Hindlimb muscle (tissue), 1 donor: ENCODE measurements at places on chromosomes 3 and 15.

- DNase-seq, result peak; percentile 52
Measured at GRCh38 chr3:133547432-133548041, 25.9 kb upstream of the CDV3 start.

DNA sequence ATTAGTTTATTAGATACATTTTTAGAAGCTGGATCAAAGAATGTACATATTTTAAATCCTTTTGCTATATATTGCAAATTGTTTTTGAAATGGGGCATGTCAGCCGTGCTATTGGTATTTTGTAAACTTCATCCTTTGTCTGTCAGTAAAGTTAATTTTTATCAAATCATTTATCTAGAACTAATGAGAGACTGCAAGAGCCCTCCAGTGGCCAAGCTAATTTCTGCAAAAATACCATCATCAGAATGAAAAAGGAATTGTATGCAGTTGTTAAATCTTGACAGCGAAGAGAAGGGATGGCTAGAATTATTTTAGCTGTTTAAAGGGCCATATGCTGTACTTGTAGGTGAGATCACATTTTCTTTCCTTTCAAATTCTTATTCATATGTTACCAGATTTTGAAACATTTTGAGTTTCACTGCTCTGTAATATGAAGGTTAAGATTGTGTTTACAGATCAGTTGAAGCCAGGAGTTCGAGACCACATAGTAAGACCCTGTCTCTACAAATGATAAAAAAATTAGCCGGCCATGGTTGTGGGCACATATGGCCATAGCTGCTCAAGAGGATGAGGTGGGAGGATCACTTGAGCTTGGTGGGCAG lies 8.1 kb upstream of the CLDN11 start:
- no peak for DNase-seq

GRCh38 chr3:69986419-69986818 lies 13.1 kb upstream of the SAMMSON start:
- DNase-seq, result no peak

GRCh38 chr3:13019243-13020095 lies 53.8 kb downstream of the IQSEC1 start:
- DNase-seq, result peak; percentile 88

GRCh38 chr15:58432401-58432800 lies 610 bp downstream of the LIPC start:
- no peak for DNase-seq

GRCh38 chr15:68930268-68931022 lies at the start of gene SPESP1:
Gene SPESP1 (plus strand): TSS chr15:68930525. CDS start chr15:68930654, 129 bp downstream.
- DNase-seq, result peak; percentile 62

GRCh38 chr3:170367797-170368196 lies 10.3 kb downstream of the SKIL start:
- DNase-seq, result no peak

DNA sequence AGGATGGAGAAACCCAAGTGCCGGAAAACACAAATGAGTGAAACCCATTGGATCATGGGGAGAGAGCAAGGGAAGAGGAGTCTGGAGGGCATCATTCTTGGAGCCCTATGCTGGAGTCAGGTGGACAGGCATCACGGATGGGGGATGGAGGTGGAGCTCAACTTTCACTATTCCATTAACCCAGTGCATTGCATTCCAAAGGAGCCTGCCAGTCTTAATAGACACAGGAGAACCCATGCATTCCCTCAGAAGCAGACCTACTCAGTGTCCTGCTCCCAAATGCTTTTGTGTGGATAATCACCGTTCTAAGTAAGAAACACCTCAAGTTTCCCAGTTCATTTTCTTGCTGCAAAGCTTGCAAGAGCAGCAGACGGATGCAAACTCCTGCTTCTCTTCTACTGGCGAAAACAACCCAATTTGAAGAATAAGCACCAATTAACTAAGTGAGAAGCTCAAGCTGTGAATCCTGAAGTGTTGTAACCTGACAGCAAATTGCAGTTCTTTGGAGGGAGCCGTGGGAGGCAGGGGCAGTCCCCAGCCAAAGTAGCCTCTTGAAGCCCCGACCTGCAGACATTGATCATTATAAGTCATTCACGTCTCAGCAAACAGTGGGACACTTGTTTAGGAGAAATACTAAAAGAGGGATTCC lies 25.3 kb downstream of the SEMA5B start:
- no peak for DNase-seq

- no peak for DNase-seq
Measured at GRCh38 chr3:5330152-5330810, 142.8 kb downstream of the EDEM1 start.

DNA sequence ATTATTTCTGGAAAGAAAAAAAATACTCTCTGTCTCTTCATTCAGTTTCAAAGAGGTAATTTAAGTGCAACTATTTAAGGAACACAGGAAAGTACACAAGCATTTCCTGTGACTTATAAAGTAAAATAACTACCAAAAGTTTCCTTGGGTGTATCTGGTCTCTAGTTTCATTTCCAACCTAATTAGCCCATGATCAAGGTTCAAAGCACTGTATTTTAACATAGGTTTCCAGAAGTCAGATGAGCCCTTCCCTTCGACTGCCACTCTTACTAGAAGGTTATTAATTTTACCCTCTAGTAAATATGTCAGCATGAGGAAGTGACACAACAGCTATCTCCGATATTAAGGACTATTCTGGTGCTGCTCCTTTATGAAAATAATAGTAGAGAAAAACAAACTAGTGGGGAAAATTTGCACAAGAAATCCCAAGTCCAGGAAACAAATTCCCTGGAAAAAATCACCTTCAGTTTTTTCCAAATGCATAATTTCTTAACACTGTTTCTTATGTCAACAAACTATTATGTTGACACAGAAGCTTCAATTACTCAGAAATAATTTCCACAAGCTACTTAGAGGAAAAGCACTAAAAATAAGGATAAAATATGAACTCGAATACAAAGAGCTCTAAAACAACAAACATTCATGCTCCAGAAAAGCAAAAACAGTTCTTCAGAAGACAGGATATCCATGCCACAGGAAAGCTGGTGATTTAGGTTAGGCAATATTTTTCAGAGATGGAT lies 35.3 kb downstream of the CCPG1 start:
- no peak for DNase-seq

DNA sequence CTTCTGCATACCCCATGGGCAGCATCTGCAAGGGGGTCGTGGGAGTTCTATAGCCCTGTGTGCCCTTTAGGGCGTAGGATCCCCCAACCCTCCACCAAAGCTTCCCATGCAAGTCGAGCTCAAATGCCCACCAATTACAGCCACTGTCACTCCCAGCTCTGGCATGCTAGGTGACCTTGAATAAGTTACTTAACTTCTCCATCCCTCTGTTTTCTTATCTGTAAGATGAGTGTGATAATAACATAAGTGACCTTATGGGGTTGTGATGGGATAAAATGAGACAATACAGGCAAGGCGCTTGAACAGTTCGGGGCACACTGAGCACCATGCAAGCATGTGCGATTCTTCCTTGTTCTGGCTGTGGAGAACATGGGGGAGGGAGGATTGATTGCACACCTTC lies 74.8 kb upstream of the POMGNT2 start:
- no peak for DNase-seq

GRCh38 chr3:50088725-50089608 lies at the start of gene RBM5:
Gene RBM5 (plus strand): TSS chr3:50088919. CDS start chr3:50090435, 1,516 bp downstream.
- DNase-seq, result peak; percentile 92

DNA sequence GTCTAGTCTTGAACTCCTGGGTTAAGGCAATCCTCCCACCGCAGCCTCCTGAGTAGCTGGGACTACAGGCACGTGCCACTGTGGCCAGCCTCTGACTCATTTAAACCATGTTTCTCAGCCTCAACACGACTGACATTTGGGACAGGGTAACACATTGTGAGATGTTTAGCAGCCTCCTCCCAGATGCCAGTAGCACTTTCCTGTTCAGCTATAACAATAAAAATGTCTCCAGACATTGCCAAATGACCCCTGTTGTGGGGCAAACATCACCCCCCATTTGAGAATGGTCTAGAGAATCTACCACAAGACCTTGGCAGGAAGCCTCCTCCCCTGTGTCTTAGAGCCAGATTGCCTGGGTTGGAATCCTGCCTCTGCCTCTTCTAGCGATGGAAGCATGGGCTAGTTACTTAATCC lies 8.4 kb downstream of the TMEM40 start:
- DNase-seq, result no peak

DNA sequence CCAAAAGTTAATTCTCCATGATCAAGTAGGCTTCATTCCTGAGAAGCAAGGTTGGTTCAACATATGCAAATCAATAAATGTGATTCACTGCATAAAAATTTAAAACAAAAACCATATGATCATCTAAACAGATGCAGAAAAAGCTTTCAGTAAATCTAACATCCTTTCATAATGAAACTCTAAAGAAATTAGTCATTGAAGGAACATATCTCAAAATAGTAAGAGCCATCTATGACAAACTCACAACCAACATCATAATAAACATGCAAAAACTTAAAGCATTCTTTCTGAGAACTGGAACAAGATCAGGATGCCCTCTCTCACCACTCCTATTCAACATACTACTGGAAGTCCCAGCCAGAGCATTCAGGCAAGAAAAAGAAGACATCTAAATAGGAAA lies 254.1 kb downstream of the AGBL1 start:
- no peak for DNase-seq

DNA sequence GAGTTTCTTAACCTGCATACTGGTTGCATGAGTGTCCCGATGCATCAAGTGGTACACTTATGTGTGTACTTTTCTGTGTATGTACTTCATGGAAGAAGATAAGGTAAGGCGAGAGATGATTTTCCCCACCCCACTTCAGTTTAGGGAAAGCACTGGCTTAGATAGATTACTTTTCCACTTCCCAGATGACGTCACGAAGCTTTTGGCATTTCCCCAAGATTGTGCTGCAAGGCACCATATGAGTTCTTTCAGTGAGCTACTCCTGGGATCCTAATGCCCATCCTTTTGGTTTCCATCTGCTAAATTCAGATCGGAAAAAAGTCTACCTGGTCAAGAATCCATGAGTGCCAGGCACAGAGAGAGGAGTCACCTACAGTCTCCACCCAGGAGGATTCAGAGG lies 4.5 kb downstream of the IL17RB start:
- peak; percentile 23 for DNase-seq

DNA sequence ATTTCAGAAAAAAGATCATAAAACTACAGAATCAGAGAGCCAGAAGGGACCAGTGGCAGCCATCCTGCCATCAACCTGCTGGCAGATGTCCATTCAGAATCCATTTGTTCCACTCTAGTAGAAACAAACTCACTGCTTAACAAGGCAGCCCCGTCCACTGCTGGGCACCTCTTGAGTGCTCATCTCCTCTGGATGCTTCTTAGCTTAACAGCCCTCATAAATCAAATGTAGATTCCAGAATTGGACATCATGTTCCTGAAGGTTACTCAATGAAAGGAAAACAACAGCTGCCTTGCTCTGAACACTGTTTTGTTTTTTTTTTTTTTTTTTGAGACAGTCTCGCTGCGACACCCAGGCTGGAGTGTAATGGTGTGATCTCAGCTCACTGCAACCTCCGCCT lies 37.3 kb downstream of the ABCC5 start:
- DNase-seq, result no peak

GRCh38 chr3:9248522-9249271 lies 749 bp downstream of the SRGAP3 start:
- peak; percentile 21 for DNase-seq

- DNase-seq, result no peak
Measured at GRCh38 chr3:19543212-19543841, 390.7 kb downstream of the EFHB start.

DNA sequence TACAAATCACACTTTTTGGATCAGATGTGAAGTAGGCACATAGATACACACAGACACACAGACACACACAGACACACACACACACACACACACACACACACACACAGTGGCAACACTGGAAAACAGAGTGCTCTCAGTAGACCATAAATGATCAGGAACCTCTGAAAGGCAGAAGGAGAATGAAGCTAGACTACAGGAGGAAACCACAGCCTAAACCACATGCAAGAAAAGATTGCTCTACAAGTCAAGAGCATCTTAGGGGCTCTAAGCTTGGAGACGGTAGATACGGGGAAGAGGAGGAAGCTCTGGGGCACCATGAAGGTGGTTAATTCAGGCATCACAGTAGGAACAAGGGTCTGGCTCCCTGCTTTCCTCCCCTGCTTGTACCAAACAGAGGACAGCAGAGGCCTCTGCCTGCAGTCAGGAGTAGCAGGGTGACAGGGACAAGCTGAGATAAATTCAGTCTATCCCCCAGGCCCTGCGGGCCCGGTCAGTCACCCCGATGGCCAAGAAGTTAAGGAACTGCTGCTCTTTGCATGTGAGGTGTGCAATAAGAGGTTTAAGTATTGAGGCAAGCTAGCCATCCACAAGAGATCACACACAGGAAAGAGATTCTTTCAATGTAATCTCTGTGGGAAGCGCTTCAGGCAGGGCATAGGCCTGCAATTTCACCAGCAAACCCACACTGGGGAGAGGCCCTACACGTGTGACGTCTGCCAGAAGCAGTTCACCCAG lies 23.5 kb upstream of the ARPIN start:
- DNase-seq, result no peak

DNA sequence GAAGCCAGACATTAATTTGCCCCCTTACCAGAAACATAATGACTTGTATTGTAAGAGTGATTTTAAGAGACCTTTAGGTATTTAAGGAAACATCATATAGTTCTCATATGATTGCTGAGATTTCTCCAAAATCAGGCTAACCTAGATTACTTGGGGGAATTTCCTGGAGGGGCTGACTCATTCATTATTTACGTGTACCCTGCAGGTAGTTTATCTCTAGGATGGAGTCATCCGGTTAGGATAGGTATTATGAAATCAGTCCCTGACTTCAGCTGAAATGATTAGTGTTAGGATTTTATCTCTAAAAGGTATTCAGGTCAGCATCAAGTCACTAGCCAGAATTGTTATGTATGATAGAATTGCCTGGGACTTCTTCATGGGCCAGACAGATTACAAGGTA lies 97.5 kb downstream of the TCF12 start:
- no peak for DNase-seq

DNA sequence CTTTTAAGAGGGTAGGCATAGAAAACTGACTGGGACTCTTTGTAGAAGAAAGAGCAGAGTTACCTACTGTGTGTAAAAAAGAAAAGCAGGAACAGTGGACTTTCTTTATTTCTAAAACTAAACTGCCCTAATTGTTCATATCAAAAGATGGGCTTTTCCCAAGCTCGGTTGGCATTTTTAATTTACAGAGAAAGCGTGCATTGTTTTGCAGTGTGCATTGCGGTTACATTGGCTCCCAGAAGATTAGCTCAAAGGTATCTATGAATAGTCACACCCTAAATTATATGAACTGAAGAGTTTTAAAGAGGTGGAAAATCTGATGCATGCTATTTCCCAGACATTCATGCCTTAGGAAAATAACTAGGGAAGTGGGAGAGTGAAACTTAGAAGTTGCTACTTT lies 36.5 kb downstream of the MITF start:
- DNase-seq, result no peak

GRCh38 chr15:65368302-65369211 lies 9.2 kb downstream of the IGDCC3 start:
- peak; percentile 37 for DNase-seq

GRCh38 chr3:157672061-157672460 lies 168.8 kb upstream of the VEPH1 start:
- peak; percentile 8 for DNase-seq

DNA sequence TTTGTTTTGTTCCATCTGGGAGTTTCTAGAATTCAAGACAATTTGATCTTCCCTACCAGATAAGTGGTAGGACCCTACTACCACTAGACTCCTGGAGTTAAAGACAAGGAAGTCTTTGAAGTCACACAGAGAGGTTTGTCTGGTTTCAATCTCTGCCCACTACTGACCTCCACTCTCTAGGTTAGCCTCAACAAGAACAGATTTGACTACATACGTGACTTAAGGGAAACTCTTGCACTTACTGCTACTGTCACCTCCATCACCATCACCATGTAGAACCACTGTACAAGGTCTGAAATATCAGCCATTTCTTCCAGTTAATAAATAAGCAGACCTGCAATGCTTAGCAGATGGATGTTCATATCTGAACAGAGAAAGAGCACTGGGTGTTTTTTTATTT lies 148.3 kb upstream of the ARHGEF26 start:
- DNase-seq, result no peak
